ENCODE measurements at places on chromosomes 3 and 15. TPM values are rescaled to one million over a fixed set of nuclear protein-coding genes. Genes with fewer than 3 reads are reported as not detected.

DNA sequence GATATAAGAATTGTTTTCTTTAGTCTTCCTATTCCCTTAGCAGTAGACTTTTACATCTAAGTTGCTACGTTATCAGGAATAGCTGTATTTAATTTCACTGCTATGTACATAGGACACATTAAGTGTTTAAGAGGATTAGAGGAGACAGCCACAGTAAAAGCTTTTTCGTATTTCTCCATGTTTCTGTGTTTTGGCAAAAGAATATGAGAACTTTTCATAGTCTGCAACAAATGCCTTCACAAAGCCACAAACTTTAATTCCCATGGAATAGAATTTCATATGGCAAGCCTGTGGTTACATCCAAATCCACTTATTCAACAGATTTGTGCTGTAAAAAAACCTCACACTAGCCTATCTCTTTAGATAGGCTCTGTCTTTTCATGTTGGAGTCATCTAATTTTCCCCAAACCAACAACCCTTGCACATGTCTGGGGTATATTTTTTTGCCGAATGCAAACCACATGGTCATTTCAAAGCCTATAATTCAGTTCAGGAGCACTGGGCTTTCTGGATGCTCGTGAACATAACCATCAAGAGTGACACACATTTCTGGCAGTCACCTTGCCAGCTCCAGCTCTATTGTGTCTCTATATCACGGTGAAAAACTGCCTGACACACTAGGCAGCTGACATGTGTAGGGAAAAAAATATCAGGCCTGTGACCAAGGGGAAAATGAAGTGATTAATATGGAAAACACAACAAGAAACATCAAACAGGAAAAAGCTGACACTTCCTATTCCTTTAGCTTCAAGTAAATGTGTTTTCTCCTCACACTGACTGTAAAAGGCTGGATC, 19.2 kb downstream of the PLD1 start:
- DNase-seq = no peak

GRCh38 chr3:127674101-127674721, 1.5 kb downstream of the ABTB1 start:
- no peak for DNase-seq

- no peak for DNase-seq
These were observed 211.9 kb upstream of the TRIM42 start for GRCh38 chr3:140465988-140466387.

- DNase-seq = no peak
These were observed 269.7 kb downstream of the ABHD5 start for GRCh38 chr3:43960448-43960840.

GRCh38 chr3:46272028-46272451, 29.8 kb downstream of the CCR3 start:
- DNase-seq = no peak

DNA sequence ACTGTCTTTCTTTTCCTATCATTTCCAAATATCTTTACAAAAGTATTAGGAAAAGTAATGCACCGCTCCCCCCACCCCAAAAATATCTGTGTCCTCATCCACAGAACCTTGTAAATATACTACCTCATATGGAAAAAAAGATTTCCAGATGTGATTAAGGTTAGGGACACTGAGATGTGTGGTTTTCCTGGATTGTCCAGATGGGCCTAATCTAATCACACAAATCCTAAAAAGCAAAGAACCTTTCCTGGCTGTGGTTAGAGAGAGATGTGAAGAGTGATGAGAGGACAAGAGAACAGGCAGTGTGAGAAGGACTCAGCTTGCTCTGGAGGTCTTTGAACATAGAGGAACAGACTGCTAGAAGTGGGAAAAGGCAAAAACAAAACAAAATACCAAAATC, 77.7 kb downstream of the ROBO1 start:
- no peak for DNase-seq

DNA sequence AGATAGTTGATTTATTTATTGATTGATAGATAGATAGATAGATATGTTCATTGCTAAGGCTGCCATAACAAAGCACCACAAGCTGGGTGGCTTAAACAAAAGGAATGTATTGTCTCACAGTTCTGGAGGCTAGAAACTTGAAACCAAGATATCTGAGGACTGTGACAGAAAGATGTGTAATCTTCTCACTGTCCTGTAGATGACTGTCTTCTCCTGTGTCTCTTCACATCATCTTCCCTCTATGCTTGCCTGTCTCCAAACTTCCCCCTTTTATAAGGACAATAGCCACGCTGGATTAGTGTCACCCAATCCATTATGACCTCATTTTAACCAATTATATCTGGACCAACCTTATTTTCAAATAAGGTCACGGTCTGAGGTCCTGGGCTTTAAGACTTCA, 40.9 kb downstream of the GNB4 start:
- DNase-seq = no peak

DNA sequence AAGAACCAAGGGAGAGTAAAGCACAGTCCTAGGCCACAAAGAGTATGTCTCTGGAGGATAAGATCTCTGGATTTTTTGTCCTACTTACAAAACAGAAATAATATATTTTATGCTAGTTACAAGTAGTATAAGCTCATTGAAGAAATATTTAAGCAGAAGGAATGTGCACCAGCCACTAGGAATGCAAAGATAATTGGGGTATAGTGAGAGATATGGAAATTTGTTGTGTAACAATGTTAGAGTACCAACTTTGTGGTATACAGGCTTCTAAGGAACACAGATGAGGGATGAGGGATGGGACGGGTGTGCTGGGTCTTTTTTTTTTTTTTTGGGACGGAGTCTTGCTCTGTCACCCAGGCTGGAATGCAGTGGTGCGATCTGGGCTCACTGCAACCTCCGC, 26.5 kb downstream of the AKAP13 start:
- DNase-seq = no peak

- DNase-seq = no peak
These were observed 31.8 kb downstream of the PLXNA1 start for GRCh38 chr3:127014536-127015281.

DNA sequence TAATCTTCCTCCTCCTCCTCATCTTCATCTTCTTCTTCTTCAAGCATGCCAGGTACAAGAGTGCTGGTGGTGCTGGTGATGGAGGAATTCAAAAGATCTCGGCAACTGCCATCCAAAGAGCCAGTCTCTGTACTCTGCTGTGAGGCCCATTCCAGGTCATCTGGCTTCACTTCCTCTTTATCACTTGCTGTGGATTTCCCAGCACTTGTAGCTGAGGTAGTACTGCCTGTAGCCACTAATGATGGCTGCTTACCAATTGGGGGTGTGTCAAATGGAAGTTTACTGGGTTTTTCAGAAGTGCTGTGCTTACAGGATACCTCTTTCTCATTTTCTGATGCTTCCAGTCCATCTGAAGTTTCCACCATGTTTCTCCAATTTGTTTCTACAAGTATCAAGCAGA, 28.8 kb upstream of the SHC4 start:
- DNase-seq = no peak

- DNase-seq = no peak
These were observed 7.8 kb upstream of the SLC6A11 start for GRCh38 chr3:10808130-10808735.

- DNase-seq = no peak
These were observed 1.3 kb upstream of the CTNNB1 start for GRCh38 chr3:41198046-41198445.

- peak; percentile 58 for DNase-seq
These were observed 27.6 kb upstream of the RAB7A start for GRCh38 chr3:128698211-128699047.

DNA sequence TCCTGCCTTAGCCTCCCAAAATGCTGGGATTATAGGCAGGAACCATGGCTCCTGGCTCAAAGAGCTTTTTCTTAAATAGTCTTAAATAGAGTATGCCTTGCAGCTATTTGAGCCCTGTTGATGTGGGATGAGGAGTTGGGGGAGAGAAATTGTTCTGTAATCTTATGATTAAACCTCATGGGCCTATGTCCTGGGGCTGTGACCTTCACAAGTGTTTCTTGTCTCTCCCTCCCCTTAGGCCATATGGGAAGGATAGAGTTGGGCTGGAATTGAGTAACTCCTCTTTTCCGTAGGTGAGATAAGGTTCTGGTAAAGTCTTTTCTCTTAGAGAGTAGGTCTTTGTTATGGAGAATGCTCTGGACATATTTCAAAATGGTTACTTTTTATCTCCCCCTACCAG, 114.3 kb downstream of the ARNT2 start:
- DNase-seq = no peak

GRCh38 chr15:65914981-65915925, 46.0 kb downstream of the RAB11A start:
- DNase-seq = no peak

GRCh38 chr3:128270559-128271492, 117.5 kb downstream of the EEFSEC start:
- no peak for DNase-seq

DNA sequence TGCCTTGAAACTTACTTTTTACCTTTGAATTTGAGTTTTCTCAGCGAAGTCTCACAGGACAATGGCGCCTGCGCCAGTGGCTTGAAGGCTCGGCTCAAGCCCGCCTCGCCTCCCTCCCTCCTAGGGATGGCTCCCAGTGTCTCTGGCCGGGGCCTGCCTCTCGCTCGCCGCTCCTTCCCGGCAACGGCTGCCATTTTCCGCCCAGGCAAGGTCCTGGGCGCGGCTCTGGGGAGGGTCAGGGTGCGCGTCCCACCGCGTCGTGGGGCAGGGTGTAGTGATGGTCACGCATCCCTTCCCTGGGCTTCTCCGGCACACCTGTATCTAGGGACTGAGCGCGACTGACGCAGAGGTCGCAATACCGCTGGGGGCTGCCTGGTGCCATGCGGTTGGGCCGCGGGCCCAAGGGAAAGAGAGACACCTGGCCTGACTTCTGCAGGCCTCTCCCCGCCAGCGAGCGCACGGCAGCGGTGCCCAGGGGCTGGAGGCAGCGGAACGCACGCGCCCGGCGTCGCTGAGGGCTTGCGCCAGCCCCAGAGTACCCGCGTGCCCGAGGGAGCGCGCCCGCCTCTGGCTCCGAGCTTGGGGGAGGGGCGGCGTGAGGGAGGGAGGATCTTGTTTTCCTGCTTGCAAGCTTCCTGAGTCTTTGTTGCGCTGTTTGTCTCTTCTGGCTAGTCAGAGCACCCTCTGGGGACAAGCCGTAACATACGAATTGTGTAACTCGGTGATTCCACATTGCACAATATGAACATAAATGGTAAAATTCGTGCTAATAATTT, 20.7 kb upstream of the FEM1B start:
- DNase-seq = peak; percentile 89

- peak; percentile 38 for DNase-seq
These were observed 230.2 kb upstream of the HES1 start for GRCh38 chr3:193905541-193906396.

DNA sequence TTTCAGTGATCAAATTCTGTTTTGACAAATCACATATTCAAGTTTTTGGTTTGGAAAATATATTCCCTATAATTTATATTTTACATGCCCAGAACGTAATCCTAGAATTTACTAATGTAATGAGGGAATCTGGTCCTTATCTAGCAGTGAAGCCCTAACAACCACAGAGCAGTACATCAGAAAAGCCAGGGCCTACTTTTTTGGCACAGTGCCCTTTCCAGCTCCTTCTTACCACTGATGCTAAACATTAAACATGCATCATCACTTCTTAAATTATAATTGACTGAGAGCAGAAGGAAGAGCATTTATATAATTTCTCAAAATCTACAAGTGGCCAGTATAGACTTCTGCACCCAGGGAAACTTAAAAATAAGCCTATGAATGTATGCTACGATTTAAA, 66.7 kb downstream of the FBXL22 start:
- no peak for DNase-seq

GRCh38 chr3:197031315-197032285, 2.0 kb upstream of the MELTF start:
- peak; percentile 91 for DNase-seq

DNA sequence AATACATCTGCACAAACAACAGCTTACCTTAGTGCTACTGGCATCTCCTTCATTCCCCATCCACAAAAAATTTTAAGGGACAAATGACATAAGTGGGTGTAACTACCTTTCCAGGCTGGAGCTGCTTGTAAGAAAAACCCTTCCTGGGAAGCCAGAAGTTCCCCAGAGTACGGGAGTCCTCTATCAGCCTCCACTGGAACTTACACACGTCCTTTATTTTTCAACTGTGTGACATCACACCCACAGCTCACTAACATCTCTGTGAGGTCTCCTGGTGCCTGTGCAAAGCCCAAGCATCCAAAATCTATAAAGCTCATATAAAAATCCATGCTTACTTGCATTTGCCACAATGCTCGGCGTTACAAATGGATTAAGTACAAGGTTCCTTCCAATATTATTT, 27.6 kb downstream of the LRIG1 start:
- no peak for DNase-seq

- DNase-seq = no peak
These were observed 65.0 kb downstream of the AKAP13 start for GRCh38 chr15:85445361-85445760.

GRCh38 chr15:80744826-80745225, 34.3 kb upstream of the CEMIP start:
- DNase-seq = no peak

GRCh38 chr3:51024765-51025632, 350.3 kb downstream of the DOCK3 start:
- DNase-seq = no peak

Gene MORC1
- total RNA-seq = not detected

Gene C3orf49
- not detected for total RNA-seq

Gene CDHR4
- not detected for total RNA-seq

Gene GHRL
- 0.32 TPM for total RNA-seq

Gene EID1
- total RNA-seq = 205 TPM

Gene SPTSSB
- total RNA-seq = not detected

Gene WWTR1
- 30.3 TPM for total RNA-seq

Gene SERINC4
- total RNA-seq = 0.72 TPM

Gene STRIT1
- total RNA-seq = 0.55 TPM

Gene ISL2
- total RNA-seq = not detected

Gene LIPC
- total RNA-seq = 0.42 TPM

Gene C3orf85
- total RNA-seq = not detected

Data from heart right ventricle (tissue), 16 donors.